ENCODE measurements at places on chromosomes 2 and 18.

- no peak for DNase-seq
These were observed 63.9 kb downstream of the TRPM8 start for GRCh38 chr2:233980955-233981561.

- no peak for DNase-seq
These were observed 11.8 kb downstream of the NDUFA10 start for GRCh38 chr2:240013343-240013742.

- DNase-seq: no peak
These were observed 142.7 kb downstream of the ACKR3 start for GRCh38 chr2:236712304-236712703.

DNA sequence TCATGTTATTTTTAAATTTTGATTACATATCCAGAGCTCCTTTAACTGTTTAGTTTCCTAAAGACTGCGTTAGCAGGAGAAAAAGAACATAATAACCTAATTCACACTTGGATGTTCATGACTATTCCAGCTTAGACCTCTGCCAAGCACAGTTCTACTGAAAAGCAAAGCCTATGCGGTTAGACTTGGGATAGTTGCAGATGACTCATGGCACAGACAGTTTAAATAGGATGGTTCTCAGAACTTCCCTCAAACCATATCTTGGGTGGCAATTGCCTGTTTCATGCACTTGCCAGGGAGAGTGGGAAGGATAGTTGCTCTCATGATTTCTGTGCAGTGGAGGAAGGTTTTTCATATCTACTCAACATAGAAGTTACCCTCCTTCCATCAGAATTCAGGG is 149.7 kb upstream of the KLHL29 start:
- no peak for DNase-seq

GRCh38 chr2:158240975-158241374 is 139.3 kb downstream of the UPP2 start:
- DNase-seq: no peak

DNA sequence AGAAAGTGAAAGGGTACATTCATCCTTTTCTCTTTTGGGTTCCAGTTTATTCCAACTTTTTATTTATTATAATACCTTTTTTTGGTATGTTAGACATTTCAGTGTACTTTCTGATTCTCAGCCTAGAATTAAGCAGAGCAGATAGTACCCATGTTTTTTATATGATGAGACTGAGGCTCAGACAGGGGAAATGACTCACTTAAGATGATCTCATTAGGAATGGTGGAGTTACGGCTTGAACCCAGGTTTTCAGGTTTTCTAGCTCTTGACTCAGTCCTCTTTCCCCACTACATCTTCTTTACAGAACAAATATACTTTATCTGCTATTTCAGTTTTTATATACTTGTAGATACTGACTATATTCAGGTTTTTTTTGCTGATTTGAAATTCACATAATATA is 51.7 kb upstream of the OTX1 start:
- DNase-seq: no peak

DNA sequence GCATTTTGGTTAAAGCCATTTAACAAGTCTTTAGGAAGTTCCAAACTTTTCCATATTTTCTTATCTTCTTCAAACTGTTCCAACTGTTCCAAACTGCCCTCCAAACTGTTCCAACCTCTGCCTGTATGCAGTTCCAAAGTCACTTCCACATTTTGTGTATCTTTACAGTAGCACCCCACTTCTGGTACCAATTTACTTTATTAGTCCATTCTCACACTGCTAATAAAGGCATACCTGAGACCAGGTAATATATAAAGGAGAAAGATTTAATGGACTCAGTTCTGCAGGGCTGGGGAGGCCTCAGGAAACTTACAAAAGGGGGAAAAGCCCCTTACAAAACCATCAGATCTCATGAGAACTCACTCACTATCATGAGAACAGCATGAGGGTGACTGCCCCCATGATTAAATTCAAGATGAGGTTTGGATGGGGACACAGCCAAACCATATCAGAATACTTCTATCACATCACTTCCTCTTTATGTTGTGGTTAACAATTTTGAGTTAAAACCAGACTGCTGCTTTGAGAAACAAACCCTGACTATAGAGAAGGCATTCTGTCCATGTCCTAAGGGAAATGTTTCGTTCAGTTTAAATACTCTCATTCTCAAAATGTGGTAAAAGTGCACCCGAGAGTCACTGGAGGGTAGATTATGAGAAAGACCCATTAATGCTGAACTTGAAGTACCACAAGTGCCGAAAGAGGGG is 11.0 kb downstream of the IL18R1 start:
- DNase-seq: no peak

GRCh38 chr2:45403036-45403435 is 208.0 kb downstream of the SRBD1 start:
- no peak for DNase-seq

- DNase-seq: no peak
These were observed 10.1 kb downstream of the RRM2 start for GRCh38 chr2:10132596-10132995.

- no peak for DNase-seq
These were observed 208.7 kb downstream of the PTPRM start for GRCh38 chr18:7775843-7776242.

GRCh38 chr2:178250429-178250828 is 56.1 kb downstream of the OSBPL6 start:
- no peak for DNase-seq

DNA sequence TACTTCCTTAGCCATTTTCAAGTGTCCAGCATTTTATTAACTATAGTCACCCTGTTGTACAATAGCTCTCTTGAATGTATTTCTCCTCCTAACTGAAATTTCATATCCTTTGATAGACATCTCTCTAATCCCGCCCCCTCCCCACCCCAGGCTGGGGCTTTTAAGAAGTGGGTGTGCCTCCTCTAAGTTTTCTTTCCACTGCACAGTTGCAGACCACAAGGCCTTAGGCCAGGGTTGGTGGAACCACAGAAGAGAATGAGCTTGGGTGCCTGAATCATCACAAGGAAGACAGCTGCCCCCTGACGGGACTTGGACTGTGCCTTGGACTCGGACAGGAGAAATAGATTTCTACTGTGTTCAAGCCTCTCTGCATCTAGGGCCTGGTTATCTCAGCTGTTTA is 193.4 kb downstream of the HAUS1 start:
- DNase-seq: no peak

DNA sequence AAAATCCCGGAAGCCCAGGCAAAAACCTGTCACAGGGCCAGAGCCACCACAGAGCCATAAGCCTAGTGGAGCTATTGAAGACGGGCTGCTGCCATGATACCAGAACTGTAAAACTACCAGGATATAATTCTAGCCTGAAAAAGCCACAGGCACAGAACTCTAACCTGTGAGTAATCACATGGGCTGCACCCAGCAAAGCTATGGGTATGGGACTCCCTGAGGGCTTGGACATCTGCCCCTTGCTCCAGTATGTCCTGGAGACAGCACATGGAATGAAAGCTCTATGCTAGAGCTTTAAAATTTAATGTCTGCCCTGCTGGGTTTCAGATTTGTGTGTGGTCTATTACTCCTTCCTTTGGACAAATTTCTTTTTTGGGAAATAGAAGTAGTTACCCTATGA is 2183.6 kb upstream of the CELF4 start:
- no peak for DNase-seq

GRCh38 chr18:9765501-9765900 is 57.4 kb downstream of the RAB31 start:
- no peak for DNase-seq

- DNase-seq: no peak
These were observed 2.0 kb downstream of the OTOS start for GRCh38 chr2:240138254-240138984.

DNA sequence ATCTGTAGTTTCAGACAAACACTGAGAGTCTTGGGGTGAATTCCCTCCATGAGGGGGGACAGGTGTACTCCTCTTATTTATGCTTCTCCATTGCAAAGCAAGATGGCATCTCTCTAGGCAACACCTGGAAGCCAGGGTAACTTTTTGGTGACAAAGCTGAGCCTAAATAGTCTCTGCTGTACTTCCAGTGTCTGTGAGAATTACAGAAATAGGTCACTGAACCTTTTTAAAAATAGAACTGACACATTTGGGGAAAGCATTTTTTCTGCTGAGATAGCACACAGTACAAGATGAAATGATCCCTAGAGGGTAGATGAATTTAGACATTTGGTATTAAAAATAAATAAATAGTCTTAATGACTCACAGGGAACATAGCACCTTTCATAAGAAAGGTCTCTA is 71.7 kb upstream of the SP3 start:
- no peak for DNase-seq

- no peak for DNase-seq
These were observed 148.5 kb downstream of the L3MBTL4 start for GRCh38 chr18:6266212-6266611.

DNA sequence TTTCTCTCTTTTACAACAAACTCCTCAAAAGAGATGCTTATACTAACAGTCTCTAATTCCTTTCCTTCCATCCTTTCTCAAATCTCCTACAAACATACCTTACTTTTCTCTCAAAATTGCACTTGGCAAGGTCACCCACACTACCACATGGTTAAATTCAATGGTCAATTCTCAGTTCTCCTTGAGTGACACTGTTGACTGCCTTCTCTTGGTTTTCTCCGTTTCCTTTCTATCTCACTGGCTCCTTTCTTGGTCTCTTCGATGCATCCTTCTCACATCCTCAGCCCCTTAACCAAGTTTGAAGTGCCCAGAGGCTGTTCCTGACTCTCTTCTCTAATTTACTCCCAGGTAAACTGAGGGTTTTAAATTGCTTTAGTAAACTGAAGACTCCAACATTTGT is 12.5 kb downstream of the C1D start:
- no peak for DNase-seq

GRCh38 chr18:76837071-76837470 is 14.7 kb downstream of the ZNF236 start:
- no peak for DNase-seq

DNA sequence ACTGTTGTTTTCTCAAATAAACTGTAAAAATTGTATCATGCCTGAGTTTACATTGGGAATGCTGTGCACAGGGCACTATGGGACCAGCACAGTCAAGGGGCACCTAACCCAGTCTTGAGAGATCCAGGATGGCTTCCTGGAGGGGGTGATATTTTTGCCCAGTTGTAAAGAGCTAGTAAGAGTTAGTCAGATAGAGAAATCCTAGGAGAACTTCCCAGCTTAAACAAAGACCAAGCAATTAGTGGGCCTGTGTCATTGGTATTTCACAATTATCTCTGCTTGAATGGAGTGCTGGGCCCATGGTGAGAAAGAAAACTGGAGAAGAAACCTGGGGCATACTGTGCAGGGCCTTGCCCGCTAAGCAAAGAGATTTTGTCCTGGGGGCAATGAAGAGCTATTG is 12.2 kb downstream of the XDH start:
- no peak for DNase-seq

GRCh38 chr2:177187631-177188312 is 24.8 kb upstream of the HNRNPA3 start:
- DNase-seq: no peak

- no peak for DNase-seq
These were observed 104.9 kb upstream of the CXCR4 start for GRCh38 chr2:136222862-136223261.

GRCh38 chr18:21366896-21367295 is 124.9 kb downstream of the GREB1L start:
- DNase-seq: no peak

- no peak for DNase-seq
These were observed 7.0 kb upstream of the SOX11 start for GRCh38 chr2:5685225-5685624.

DNA sequence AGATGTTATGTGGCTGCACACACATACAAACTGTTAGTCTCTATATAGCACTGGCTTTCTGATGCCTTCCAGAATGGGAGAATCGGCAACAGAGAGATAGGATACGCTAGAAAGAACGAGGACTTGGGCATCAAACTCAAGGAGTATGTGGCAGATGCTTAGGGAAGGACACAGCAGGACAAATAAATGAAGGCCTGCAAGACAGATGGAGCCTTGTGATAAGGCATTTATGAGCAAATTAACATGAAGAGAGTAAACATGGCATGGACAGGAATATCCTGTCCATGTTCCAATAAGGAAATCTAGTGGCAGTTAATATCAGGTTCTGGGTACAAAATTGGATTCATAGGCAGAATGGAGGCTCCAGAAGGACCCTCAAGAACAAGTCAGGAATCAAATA is 136.9 kb downstream of the SLC4A10 start:
- no peak for DNase-seq

DNA sequence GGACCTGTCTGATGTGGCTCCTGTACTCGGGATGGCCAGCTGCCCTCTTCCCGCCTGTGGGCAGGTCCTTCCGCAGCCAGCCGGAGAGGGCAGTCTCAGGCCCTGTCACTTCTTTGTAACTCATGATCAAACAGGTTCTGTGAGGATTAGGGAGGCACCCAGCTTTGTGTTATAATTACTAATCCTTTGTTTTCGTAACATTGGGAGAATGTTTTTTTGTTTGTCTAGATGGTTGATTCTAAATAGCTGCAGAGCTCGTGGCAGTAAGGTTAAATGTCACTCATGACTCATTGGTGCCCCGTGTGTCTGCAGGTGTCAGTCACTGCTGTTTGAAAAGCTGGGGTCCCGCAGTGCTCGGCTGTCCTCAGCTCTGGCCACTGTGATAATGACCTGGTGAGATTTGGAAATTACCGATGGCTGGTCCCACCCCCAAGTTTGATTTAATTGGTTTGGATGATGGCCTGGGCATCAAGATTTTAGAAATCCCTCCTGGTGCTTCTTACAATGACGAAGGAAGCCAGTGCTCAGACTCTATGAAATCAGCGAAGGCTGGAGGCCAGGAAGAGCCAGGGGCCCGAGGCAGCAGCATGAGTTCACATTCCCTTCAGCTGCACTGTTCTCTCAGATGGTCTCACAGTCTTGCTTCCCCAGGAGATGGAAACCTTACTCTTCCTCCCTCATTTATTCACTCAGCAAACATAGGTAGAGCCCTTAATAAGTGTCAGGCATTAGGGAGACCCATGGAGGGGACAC is 172.8 kb downstream of the VAPA start:
- DNase-seq: no peak

- no peak for DNase-seq
These were observed 87.6 kb downstream of the ASXL3 start for GRCh38 chr18:33665641-33666040.

DNA sequence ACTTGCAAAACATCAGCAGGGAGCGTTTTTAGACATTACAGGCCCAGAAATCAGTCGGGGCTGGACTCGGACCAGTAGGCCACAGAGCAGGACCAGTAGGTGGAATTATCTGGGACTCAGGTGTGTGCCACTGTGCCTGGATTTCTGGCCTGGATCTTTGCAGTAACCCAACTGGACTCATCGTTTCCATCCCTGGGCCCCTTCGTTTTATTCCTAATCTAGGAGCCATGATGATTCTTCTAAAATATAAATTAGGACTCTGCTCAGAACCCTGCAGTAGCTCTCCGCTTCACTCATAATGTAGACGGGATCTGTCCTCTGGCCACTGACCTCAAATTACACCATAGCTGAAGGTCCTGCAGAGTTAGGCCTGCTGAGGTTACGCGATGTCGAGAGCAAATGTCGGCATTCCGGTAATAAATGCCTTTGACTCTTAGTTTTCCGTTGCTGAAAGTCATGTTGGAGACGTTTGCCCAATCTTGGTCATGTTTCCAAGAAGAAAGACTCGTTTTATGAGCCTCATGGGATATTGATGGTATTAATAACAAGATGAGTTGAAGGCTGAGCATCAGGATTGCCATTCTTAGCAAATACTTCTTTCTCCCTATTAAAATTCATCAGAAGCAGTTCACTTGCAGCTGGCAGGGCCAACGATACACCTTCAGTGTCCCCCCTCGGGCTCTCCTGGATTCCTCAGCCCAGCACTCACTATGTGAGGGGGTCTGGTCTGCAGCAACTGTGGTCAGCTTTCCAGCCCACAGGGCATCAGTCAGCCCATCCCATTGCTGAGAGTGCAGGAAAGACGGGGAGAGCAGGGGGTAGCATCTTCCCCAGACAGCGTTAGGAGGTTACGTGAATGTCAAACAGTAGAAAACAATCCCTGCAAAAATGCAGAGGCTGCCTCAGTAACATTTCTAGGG is 39.9 kb upstream of the KLF11 start:
- DNase-seq: no peak

Data from germinal center (tissue), 1 donor.